ENCODE measurements at places on chromosomes 12 and 14.

- peak; percentile 46 for DNase-seq
Observed at GRCh38 chr12:132514838-132515237, 24.9 kb downstream of the FBRSL1 start.

GRCh38 chr12:50222275-50222783 is 55.2 kb upstream of the CERS5 start:
- peak; percentile 94 for DNase-seq

GRCh38 chr12:94037444-94037843 is 110.9 kb upstream of the PLXNC1 start:
- no peak for DNase-seq

- DNase-seq, result no peak
Observed at GRCh38 chr12:117533687-117534086, 172.3 kb upstream of the NOS1 start.

- DNase-seq, result no peak
Observed at GRCh38 chr12:3379079-3379478, 111.9 kb upstream of the PRMT8 start.

DNA sequence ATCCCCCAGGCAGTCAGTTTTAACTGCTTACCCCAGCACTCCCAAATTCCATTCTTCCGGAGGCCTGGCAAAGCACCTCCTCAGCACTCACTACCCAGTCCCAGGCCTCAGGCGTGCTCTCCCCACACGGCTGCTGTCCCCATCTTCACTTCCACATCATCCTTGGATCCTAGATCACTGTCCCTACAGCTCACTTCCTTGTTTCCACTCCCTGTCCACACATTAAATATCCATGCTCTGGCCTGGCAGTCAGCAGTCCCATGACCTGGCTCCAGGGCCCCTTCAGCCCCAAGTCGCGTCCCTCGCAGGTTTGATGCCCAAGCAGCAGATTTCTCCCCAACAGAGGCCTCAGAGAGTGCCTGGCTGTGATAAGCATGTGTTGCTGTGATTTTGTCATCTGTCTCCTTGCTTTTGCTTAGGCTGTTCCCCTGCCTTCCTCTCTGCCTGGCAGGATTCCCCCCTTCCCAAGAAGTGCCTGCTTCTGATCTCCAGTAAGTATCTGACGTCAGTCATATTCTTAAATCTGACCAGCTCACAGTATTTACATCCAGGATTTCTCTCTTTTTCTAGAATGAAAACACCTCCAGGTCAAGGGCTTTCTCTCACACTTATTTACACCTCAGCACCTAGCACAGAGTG is 241.7 kb downstream of the ZFP36L1 start:
- DNase-seq, result no peak

GRCh38 chr14:104758981-104759969 is 6.3 kb downstream of the SIVA1 start:
- DNase-seq, result no peak

DNA sequence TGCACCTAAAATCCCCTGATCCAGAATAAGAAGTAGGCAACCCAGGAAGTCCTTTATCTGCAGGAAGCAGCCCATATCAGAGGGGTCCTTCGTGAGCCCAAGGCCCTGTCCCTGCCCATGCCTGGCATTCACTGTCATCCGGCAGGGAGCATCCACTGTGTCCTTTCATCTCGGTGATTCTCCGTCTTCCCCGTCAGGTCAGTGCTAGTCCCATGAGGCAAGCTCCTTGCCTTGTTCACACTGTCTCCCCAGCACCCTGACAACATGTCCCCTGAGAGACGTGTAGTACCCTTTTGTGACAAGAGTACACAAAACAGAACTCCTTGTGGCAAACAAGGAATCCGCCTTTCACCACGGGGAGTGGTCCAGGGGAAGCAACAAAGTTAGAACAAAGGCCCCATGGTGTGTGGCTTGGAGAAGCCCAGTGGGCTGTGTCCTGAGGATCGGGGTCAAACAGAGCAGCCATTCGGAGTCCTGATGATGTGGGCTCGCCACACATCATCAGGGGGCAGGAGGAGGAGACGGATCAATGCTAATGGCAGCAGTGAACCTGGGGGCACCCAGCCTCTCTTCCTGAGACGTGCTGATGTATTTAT is 112.1 kb downstream of the DICER1 start:
- no peak for DNase-seq

DNA sequence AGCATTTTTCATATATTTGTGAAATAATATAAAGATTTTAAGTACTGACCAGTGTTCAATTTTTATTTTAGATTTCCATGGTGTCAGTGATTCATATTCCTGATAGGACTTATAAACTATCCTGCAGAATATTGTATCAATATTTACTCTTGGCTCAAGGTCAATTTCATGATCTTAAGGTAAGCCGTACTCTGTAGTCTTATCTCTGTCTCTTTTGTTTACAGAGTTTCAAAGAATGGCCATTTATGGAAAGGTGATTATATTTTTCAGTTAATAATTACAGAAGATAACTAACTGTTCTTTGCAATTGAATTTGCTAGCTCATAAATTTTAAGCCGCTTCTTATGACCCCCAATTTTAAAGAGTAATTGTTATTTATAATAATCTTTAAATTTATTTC is 27.9 kb downstream of the CGRRF1 start:
- DNase-seq, result no peak

- peak; percentile 27 for DNase-seq
Observed at GRCh38 chr14:56248442-56248841, 130.2 kb downstream of the PELI2 start.

DNA sequence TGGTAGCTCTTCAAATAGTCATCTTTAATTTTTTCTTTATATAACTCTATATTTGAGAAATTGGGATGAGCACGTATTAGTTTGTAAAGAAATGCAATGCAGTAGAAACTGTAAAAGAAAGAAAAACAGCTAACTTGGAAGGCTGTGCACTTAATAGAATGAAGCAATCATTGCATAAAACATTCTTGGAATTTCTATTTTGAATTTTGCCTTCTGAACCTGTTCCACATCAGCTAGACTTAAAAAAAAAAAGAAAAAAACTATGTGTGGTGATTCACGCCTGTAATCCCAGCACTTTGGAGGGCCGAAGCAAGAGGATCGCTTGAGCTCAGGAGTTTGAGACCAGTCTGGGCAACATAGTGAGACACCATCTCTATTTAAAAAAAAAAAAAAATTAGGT is 29.4 kb downstream of the SCN8A start:
- DNase-seq, result no peak

GRCh38 chr14:28461389-28461788 is 305.2 kb upstream of the FOXG1 start:
- no peak for DNase-seq

- DNase-seq, result no peak
Observed at GRCh38 chr14:88934351-88934806, 109.9 kb downstream of the TTC8 start.

DNA sequence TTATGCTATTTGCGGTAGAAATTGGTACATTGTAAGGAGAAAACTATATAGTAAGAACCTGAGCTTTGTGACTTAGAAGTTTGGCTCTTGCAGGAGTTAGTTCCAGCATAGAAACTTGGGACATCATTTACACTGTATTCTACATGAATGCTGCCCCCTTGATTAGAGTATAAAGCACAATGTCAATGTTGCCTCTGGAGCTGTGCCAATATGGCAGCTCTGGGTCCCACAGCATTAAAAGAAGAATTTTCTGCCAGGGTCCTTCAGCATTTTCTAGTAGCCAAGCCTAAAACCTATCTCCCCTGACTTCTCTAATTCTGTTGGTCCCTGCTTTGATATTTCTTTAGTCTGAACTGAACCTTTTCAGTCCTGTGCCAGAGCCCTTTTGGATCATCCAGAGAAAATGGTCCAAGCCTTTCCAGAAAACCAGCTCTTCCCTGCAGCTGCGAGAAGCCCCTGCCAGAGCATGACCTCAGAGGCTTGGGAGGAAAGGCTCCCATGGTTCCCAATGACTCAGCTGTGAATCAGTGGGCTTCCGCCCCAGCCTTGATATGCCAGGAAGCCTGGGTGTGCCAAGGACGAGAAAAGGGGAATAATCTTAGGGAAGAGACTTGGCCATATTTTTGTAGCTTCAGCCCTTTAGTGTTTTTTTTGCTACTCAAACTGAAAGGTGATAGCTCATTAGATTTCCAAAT is 43.2 kb downstream of the PLEKHG7 start:
- peak; percentile 33 for DNase-seq

GRCh38 chr12:739349-739748 is 13.0 kb upstream of the WNK1 start:
- DNase-seq, result no peak

DNA sequence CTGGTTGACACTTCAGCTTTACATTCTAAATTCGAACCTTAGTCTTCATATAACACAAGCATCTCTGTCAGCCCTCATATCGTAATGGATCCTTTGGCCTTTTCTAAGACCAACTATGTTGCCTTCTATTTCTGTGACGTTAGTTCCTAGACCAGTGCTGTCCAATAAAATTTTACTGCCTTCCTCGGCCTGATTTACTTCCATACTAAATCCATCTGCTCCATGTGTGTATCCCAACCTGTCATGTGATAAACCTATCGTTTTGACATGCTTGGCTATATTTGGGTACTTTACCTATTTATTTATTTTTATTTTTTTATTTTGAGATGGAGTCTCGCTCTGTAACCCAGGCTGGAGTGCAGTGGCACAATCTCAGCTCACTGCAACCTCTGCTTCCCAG is 20.3 kb downstream of the ACAD10 start:
- no peak for DNase-seq

DNA sequence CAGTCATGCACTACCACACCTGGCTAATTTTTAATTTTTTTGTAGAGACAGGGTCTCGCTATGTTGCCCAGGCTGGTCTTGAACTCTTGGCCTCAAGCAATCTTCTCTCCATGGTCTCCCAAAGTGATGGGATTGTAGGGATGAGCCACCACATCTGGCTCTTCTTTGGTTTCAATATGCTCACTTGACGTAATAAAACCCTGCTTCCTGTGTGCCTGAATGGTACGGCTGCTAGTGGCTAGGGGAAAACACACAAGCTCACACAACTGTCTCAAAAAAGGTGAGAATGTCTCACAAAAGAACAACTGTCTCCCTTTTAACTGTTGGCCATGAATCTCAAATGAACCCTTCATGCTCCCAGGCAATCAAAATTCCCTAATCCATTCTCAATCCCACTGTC is 15.0 kb downstream of the C1S start:
- DNase-seq, result no peak

DNA sequence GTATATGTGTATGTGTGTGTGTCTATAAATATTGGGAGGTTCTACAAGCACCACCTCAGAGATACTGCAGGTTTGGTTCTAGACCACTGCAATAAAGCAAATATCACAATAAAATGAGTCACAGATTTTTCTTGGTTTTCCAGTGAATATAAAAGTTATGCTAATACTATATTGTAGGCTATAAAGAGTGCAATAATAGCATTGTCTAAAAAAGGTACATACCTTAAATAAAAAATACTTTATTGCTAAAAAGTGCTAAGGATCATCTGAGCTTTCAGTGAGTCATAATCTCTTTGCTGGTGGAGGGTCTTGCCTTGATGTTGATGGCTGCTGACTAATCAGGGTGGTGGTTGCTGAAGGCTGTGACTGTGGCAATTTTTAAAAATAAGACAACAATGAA is 111.1 kb downstream of the VEZT start:
- no peak for DNase-seq

GRCh38 chr12:84786622-84787021 is 126.0 kb downstream of the SLC6A15 start:
- DNase-seq, result no peak

GRCh38 chr14:79658221-79658620 is 553.1 kb downstream of the DIO2 start:
- DNase-seq, result no peak

- no peak for DNase-seq
Observed at GRCh38 chr12:64667793-64668192, 57.5 kb downstream of the RASSF3 start.

- DNase-seq, result no peak
Observed at GRCh38 chr14:32080001-32080510, 3.0 kb downstream of the ARHGAP5 start.

- DNase-seq, result no peak
Observed at GRCh38 chr12:16530268-16530850, 75.6 kb downstream of the LMO3 start.

DNA sequence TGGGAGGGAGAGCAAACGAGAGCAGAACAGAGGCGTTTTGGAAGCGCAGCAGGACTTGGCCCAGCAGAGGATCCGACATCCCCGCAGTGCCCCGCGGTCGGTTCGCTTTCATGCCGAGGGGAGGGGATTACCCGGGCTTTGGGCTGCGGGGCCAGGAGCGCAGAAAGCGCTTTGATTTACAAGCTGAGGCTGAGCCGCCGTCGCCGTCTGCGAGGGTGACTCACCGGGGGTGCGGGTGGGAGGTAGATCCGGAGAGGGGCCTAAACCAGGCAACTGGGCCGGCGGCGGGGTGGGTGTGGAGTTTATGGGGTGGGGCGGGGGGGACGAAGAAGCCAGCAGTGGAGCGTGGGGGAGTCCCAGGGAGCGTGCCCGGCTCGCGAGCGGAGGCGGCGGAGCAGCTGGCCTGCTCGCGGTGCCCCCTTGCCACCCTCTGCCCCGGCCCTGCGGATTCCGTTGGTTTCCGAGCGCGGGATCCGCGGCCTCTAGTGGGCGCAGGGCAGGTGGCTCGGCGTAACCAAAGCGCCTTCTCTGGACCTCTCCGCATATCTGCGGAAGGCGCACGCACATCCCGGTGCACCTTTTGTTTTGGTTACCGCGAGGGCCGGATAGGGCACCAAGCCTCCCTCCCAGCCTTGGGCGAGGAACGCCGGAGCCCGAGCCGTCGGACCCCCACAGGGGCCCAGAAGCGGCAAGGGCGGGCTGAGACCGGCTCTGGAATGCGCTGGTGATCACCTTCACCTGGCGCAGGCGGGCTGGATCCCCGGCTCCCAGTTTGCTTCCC is 2.6 kb downstream of the SIX4 start:
- DNase-seq, result peak; percentile 78

DNA sequence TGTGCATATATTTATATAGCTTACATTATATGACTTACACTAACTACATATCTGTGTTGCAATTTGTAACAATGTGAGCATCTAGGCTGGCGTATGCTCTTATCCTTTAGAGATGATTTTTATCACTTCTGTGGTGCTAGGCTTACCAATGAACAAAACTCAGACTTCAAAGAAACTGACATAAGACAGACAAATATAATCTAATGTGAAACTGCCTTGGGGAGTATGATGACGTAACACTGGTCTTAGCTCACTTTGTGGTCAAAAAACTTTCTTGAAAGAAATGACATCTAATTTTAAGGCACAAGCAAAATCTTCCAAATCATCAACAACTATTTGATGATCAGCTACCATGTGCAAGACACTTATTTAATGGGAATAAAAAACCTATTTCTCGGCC is 50.0 kb downstream of the SOX5 start:
- no peak for DNase-seq
